Activated T-helper 1 cell treated with anti-CD3 and anti-CD28 coated beads, Interleukin-12 subunit alpha, Interleukin-12 subunit beta, Interleukin-2, Interleukin-4 antibody, amounts not matched to agents 30 ng/mL and 10 ng/mL and 1 ng/mL, durations not matched to agents 14 hours and 24 hours and 36 hours (primary cell): ENCODE measurements at places on chromosomes 7 and 10. TPM values are rescaled to one million over a fixed set of nuclear protein-coding genes. Genes with fewer than 3 reads are reported as not detected.
A peak's percentile ranks its signal among the peaks of the same experiment; 100 is the strongest.

The COBL gene
- not detected in 2 replicates for total RNA-seq

The PRF1 gene
- 100 and 103 TPM in 2 replicates for total RNA-seq

The SLC16A12 gene
- total RNA-seq: not detected in 2 replicates

The IDI2 gene
- not detected in 2 replicates for total RNA-seq

The NRP1 gene
- total RNA-seq: 1.2 and 1.7 TPM in 2 replicates

The CYP26A1 gene
- not detected in 2 replicates for total RNA-seq

The ELAPOR2 gene
- 1.3 and 2.3 TPM in 2 replicates for total RNA-seq

The KCNK18 gene
- not detected in 2 replicates for total RNA-seq

The GBX1 gene
- not detected in 2 replicates for total RNA-seq

The MLXIPL gene
- total RNA-seq: not detected in 2 replicates

The GRID2IP gene
- 0.08 and 0.12 TPM in 2 replicates for total RNA-seq

The CALHM3 gene
- total RNA-seq: not detected in 2 replicates

GRCh38 chr7:157574120-157574825 lies 237.5 kb downstream of the DNAJB6 start:
- no peak for DNase-seq

GRCh38 chr10:117399341-117400196 lies 24.3 kb upstream of the PDZD8 start:
- DNase-seq: no peak

DNA sequence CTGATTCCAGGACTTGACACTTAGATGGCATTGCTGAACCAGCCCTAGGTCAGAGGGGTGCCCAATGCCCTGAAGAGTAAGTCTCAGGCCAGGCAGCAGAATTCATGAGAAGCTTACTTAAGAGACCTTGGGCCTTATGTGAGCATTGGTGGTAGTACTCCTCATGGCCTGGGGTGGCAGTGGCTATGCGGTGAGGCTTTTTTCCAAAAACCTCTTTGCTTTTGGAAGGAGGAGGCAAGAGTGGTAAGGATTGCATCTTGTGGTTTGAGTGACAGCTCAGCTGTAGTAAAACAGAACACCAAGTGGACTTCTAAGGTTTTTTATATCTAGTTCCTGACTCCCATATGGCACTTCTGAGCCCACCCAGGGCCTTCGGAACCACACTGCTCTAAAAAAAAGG lies 459.0 kb upstream of the STEAP1 start:
- no peak for DNase-seq

GRCh38 chr7:31775556-31775955 lies 88.5 kb downstream of the PPP1R17 start:
- DNase-seq: no peak

GRCh38 chr10:34916314-34916713 lies 101.2 kb upstream of the PARD3 start:
- no peak for DNase-seq

- DNase-seq: no peak
Observed at GRCh38 chr7:101235050-101235449, 2.6 kb downstream of the CLDN15 start.

DNA sequence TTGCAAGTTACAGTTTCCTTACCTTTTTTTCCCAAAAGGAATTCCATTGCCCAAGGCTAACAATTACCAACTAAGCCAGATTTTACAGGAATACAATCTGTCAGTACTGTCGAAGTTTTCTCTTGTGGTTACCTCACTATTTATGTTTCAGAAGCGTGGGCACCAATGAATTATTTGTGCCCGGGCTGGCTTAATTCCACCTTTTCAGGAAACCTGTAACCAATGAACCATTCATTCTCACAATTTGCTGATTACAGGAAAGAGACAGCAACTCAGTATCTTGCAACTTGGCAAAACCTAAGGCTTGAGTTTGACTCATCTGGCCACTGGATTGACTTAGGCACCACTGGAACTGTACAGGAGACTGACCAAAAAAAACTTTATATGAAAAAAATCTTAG lies 485.6 kb downstream of the INHBA start:
- no peak for DNase-seq

GRCh38 chr10:127535802-127536515 lies 13.2 kb upstream of the NPS start:
- DNase-seq: no peak

DNA sequence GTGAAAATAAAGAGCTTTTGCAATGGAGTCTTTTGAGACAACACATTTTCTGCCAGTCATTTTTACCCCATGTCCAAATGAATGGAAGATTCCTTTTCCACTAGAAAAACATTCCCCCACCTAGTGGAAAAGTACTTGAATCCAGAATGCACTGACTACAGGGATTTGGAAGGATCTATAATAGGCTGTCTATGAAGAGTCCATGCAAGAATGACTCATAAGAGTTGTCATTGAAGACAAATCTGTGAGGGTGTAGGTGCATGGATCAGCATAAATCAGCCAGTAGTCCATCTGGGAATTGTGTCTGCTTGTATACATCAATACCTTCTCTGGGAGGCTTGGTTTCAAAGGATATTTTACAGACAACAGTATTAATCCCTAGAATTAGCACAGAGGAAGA lies 32.5 kb upstream of the TRUB1 start:
- no peak for DNase-seq

GRCh38 chr7:35869810-35870209 lies 69.0 kb downstream of the SEPTIN7 start:
- DNase-seq: no peak

DNA sequence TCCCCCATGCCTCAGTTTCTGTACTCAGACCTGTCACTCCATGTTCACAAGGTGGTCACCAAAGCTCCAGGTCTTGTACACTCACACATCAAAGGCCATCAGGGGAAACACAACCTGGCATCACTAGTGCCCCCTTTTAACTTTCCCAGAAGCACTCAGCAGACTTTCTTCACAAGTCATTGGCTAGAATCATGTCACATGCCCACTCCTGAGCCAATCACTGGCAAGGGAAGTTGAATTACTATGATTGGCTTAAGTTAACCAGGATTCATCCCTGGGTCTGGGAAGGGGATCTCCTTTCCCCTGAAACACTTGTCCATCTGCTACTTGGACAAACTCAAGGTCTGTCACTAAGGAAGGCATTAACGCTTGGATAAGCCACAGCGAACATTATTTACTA lies 193.8 kb upstream of the PLXNA4 start:
- DNase-seq: no peak

GRCh38 chr10:122435212-122435827 lies 19.1 kb upstream of the ARMS2 start:
- DNase-seq: no peak

DNA sequence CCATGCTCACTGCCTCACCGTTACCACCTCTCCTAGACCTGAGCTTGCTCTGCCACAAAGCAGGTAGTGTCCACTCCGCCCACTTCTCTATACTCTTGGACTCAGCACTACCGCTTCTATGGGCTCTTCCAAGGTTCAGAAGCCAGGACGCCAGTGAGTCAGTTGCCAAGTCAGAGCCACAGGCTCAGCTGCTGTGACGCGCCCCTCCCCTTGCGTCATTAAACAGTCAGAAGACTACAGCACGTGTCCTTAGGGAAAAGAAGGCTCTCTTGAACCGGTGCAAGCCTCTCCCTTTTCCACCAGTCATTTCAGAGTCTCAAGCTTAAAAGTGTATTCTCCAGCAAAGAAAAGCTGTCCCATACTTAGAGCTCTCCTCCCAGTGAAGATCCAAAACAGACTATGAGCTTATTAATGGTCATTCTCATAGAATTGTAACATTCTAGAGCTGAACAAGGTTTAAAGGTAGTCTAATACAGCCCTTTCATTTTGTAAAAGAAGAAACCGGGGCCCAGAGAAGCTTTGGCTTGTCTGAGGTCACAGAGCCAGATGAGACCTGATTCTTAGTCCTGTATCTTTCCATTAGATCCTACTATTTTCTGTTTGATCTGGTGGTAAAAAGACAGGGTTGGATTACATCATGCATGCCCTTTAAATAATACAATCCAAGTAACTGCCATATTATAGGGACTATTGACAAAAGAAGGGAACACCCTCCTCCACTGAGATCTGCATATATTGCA lies 40.9 kb upstream of the MET start:
- no peak for DNase-seq

GRCh38 chr7:137669706-137670105 lies 177.1 kb downstream of the DGKI start:
- DNase-seq: no peak

- DNase-seq: no peak
Observed at GRCh38 chr7:24597014-24597413, 23.8 kb downstream of the PALS2 start.

- DNase-seq: no peak
Observed at GRCh38 chr10:89627830-89628229, 17.2 kb downstream of the PANK1 start.

DNA sequence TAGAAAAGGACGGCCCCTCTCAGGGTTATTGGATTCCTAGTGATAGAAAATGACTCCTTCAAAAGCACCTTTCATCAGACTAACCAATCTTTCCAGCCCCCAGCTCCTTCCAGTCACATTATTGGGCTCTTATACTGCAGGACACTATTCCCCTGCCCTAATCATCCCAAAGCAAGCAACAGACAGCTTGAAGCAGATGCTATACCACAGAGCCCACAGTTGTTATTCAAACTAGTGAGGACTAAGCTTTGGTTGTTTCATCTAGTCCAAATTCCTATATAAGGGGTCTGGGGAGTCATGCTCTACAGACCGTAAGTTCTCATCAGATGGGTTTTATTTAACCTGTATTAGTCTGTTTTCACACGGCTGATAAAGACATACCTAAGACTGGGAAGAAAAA lies 24.5 kb downstream of the ZC3HAV1L start:
- no peak for DNase-seq

GRCh38 chr7:35251606-35252310 lies 2.1 kb downstream of the TBX20 start:
- DNase-seq: no peak

GRCh38 chr10:113005380-113005779 lies 55.3 kb downstream of the TCF7L2 start:
- DNase-seq: no peak

GRCh38 chr10:7767209-7767608 lies 20.6 kb downstream of the KIN start:
- no peak for DNase-seq

DNA sequence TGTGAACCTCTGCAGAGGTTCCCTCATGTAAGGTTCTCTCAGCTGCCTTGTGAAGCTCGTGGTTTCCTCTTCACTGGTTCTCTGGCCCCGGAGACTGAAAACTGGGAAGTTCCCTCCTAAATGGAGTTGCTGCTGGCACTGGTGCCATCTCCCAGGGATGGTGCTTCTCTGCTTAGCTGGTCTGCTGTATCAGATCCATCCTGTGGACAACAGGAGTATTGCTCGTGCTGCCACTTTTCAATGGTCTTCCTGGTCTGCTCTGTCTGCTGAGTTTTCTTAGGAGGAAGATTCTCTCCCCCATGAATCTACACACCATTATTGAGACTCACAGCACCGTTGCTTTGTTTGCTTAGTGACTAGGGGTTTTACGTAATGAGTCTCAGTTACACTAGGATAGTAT lies 247.8 kb downstream of the OTUD1 start:
- no peak for DNase-seq

DNA sequence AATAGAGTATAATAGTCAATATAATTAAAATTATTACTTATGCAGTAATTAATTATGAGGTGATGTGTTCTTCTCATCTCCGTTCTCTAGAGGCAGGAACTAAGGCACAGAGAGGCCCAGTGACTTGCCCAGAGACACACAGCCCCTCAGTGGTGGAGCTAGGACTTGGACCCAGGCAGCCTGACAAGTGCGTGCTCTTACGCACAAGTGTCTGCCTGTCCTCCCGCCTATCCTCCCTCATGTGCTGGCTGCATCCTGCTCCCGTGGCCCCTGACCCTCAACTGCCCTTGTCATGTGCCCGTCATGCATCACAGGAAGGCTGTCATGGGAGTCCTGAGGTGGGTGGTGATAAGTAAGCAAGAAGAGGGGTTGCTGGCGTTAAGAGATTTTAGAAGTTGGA lies 14.3 kb downstream of the IL2RA start:
- DNase-seq: no peak

GRCh38 chr7:3882782-3883181 lies 581.7 kb downstream of the SDK1 start:
- no peak for DNase-seq

DNA sequence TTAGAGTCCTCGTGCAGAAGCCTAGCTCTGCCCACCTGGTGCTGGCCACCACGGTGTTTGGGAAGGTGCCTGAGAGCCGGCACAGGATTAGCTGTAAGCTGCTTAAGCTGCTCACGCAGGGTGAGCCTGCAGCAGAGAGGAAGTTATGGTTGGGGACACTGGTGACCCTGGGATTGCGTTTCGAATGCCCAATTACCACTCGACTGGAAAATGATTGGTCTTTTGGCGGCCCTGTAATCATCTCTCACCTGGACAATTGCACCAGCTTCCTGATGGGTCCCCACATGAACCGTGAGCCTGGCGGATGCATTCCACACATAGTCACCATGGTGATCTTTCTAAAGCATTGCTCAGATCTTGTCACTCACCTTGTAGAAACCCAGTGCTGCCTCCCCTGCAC lies 442.3 kb upstream of the ZMIZ1 start:
- DNase-seq: no peak

GRCh38 chr7:145774777-145775176 lies 341.8 kb upstream of the CNTNAP2 start:
- DNase-seq: no peak

DNA sequence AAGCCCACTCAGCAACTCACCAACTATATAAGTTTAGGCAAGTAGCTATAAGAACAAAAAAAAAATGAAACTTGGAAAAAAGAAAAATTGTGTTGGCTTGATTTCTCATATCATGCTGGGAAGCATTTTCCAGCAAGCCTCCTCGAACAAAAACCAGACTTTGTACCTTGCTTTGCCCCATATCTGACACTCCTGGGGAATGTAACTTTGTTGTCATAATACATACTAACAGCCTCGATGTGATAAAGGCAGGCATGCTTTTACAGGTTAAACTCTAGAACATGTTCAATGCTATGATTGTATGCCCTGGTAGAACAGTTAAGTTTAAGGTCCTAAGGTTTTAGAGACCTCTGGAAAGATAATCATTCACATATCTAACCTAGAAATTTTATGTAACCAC lies 11.6 kb downstream of the CFAP43 start:
- DNase-seq: no peak

- DNase-seq: no peak
Observed at GRCh38 chr10:52950578-52950977, 178.0 kb upstream of the MBL2 start.

- no peak for DNase-seq
Observed at GRCh38 chr10:98675902-98676301, 229.2 kb upstream of the HPS1 start.

GRCh38 chr7:23473844-23474093 lies 3.5 kb upstream of the IGF2BP3 start:
- DNase-seq: no peak

DNA sequence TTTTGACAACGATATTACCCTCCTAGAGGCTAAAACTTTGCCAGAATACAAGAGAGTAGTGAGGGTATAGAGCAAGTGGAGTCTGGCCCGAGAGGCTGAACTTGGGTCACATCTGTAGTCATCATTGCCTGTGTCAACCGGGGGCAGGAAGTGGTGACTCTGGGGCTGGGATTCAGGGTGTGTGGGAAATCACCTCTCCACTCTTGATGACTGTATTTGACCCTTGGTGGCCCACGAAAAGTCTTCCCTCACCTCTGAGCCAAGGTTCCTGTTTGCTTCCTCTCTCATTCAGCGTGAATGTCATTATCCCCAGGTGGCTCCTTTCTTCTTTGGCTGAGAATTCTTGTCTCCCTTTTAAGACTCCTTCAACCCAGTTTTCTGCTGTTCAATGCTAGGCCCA lies 240.4 kb downstream of the ABCA13 start:
- DNase-seq: peak; percentile 1

- no peak for DNase-seq
Observed at GRCh38 chr7:17523813-17524739, 225.6 kb downstream of the AHR start.
